ENCODE measurements at places on chromosomes 16 and 17.
A peak's percentile ranks its signal among the peaks of the same experiment; 100 is the strongest.

GRCh38 chr17:76130473-76130872 is 10.6 kb downstream of the FOXJ1 start:
- no peak for DNase-seq

DNA sequence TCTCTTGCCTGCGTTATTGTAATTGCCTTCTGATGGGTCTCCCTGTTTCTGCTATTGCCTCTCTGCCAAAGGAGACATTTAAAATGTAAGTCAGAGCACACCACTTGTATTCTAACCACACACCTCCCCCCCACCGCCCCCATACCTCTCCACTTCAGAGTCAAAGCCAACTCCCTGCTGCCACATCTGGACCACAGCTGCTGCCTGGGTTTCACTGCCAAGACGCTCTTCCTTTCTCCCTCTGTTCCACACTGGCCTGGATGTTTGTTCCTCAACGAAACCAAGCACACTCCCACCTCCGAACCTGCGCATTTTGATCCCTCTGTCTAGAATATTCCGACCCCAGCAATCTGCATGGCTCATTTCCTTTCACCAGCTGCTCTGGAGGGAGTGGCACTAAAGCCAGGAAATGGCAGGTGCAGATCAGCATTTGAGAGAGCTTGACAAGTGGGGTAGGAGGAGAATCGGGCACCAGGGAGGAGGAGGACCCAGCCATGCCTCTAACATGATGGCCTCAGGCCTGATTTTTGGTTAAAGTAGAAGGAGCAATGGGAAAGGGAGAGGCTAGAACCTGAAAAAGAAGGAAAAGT is 92.4 kb upstream of the HS3ST2 start:
- DNase-seq = no peak

- DNase-seq = peak; percentile 52
Measured at GRCh38 chr17:49822829-49823228, 25.0 kb downstream of the TAC4 start.

GRCh38 chr17:81711814-81712467 is at the start of gene SLC25A10:
TSS of gene SLC25A10 (plus strand) at chr17:81712284. CDS start at chr17:81712427, 143 bp downstream.
- DNase-seq = peak; percentile 66

GRCh38 chr16:12414281-12414680 is 389.4 kb downstream of the CPPED1 start:
- DNase-seq = no peak

GRCh38 chr17:28318759-28319597 is at the start of gene TMEM97:
TSS of gene TMEM97 (plus strand) at chr17:28319200. CDS start at chr17:28319240, 40 bp downstream.
- DNase-seq = peak; percentile 98

DNA sequence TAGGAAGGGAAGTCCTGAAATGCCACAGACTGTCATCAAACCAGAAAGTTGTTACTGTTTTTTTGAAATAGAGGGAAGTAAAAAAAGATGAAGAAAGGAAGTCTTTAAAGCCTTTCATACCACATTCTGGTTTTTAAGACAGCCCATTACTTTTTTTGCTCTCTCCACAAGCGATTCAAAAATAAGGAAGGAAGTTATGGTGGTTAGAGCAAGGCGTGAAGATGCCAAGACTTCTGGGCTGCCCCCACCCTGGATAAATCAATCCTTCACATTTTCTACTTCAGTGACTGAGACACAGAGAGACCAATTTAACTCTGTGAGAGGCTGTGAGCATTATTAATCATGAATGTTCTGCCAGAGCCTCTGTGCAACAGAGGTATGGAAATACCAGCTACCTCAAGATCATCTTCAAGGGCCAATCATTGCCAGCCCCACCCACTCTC is 82.3 kb upstream of the BCAR1 start:
- DNase-seq = peak; percentile 19

DNA sequence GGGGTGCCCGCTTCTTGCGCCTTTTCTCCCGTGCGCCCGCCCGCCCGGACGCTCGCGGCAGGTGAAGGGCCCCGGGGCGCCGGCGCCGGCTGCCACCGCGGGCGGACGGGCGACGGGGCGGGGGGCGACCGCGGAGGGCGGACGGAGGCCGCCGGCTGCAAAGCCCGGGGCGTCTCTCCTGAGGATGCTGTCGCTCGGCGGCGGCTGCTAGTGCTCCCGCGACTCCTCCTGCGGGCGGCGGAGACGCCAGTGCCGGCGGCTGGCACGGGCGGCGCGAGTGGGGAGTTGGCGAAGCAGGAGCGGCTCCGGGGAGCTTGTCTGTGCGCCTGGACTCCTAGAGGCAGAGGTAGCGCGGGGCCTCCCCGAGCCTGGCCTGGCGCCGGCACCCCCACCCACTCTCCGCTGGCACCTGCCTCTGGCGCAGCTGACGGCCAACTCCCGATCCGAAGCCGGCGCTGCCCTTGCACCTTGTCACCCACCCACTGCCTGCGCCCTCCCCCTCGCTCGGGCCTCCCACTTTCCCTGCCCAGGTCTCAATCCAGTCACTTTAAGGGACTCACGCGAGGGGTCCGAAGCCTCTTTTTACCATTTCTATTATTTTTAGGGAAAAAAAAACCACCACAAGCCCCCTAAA is at the start of gene FAM20A:
TSS of gene FAM20A (minus strand) at position 437 of the 634 bp plus-strand sequence. CDS start 701 bp downstream, outside the sequence.
- DNase-seq = peak; percentile 59

DNA sequence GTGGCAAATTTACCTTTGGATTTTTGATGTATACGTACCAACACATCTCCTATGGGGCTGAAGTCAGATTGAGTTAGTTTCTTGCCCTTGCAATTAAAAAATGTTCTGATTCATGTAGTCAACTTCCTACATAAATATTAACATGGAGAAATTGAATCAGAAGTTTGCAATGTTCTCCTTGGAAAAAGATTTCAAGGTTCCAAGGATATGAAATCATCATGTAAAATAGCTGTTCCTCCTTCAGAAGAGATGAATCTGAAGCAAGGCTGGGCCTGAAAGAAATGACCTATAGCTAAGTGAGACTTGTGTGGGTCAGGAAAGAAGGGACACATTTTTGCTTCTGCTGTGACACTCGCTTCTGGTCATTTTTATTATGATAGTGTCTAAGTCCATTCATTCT is 131.7 kb downstream of the RGS9 start:
- no peak for DNase-seq

DNA sequence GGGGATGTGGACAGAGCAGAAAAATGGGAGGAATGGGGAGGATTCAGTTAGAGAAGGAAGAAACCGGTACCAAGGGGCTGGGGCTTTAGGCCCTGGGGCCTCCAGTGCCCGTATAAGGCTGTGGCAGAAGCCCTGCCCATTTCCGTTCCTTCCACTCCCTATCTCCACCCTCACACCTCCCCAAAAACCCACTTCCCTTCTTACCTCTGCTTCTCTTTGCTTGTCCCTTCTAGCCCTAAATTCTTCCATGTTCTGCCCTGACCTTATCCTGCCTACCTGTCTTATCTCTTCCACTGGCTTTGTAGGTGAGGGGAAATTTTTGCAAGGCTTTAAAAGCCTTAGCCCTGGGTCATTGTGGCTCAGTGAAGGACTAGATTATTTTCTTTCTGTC is 4.1 kb downstream of the RNF167 start:
- peak; percentile 31 for DNase-seq

GRCh38 chr16:57818377-57819064 is 16.2 kb upstream of the KIFC3 start:
- no peak for DNase-seq

- peak; percentile 17 for DNase-seq
Measured at GRCh38 chr17:19284005-19284959, 47.1 kb downstream of the EPN2 start.

DNA sequence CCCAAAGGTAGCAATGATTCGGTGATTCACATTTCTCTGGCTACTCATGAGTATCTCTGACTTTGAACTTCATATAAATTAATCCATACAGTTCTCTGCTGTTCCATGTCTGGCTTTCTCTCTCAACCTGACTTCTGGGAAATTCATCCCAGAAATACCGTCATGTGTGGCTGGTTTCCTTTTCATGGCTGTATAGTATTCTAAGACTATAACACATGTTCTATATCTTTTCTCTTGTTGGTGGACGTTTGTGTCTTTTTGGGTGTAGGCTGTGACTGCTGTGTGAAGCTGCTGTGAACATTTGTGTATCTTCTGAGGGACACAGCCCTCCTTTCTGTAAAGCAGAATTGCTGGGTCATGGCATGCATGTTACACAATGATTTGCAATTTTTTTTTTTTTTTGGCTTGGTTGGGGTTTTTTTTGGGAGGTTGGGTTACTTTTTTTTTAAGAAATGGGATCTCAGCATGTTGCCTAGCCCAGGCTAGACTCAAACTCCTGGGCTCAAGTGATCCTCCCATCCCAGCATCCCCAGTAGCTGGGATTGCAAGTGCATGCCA is 6.3 kb downstream of the TTYH2 start:
- peak; percentile 47 for DNase-seq

DNA sequence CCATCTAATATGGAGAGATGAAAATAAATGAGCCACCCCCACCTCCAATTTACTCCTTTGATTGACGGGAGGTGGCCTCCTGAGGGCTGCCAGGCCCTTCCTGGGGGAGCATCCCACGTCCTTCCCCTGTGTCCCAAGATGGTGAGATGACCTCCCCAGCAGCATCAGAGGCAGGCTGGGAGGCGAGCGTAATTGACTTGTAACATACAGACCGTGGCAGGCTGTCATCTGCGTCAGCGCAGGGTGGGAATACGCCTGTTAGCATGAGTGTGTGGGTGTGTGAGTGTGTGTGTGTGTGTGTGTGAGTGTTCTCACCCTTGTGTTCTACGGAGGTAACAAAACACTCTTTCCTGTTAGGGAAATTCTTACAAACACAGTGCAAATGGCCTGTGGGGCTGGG is 156.9 kb upstream of the CIBAR2 start:
- DNase-seq = no peak

DNA sequence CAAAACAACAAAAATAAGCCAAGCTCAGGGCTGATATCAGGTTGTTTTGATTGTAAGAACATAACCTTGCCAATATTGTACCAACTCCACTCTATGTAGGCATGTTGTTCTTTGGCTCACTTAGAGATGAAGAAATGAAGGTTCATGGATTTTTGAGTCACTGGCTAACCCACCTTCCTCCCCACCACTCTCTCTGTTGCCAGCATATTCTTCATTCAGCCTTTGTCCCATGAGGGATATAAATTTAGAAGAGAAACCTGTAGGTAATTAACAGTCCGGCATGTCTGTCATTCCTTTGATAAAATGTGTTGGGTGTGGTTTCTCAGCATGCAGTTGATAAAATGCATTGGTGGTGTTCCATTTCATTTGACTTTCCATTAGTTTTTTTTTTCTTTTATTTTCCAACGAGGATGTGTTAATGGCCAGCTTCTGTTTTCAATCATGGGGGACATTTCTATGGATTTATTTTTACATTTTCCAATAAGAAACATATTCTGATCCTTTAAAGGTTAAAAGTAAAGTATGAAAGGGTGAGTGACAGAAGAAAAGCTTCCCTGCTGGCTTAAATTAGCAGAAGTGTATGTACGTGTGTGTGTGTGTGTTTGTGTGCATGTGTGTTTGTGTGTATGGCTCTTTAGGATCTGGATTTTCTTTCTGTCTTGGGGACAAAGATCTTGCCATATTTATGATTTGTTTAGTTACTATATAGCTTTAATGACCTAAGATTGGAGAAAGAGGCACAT is 166.2 kb upstream of the KCNJ16 start:
- DNase-seq = no peak

DNA sequence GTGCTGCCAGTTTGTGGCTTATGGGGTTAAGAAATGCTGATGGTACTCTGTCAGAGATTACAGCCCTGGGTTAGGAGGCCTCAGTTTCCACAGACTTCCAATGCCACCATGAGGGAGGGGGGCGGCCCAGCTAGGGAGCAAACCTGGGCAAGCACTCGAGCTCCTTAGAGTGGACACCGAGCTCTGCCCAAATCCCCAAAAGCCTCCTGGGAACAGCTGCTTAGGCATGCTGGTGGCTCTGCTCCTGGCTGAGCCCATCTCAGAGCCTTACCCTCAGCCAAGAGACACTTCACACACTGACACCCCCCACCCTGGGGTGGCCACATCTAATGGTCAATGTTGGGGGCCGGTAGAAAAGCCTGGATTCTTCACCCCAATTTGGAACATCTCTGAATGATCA is 66.1 kb downstream of the C16orf78 start:
- no peak for DNase-seq

GRCh38 chr17:40095944-40096791 is 4.2 kb downstream of the NR1D1 start:
- peak; percentile 89 for DNase-seq

- DNase-seq = no peak
Measured at GRCh38 chr16:71172481-71173207, 57.9 kb downstream of the HYDIN start.

DNA sequence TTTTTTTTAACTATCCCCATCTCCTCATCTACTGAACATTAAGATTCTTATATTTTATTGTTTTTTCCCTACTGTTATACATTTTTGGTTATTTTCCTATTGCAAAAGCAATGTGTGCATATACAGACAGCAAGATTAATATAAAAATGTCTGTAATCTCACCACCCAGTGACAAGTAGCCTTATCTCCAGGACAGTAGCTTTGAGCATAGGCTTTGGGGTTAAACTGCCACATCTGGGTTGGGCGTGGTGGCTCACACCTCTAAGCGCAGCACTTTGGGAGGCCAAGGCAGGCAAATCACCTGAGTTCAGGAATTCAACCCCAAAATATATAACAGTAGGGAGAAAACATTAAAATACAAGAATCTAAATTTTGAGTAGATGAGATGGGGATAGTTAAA is 27.4 kb upstream of the SSTR2 start:
- DNase-seq = no peak

DNA sequence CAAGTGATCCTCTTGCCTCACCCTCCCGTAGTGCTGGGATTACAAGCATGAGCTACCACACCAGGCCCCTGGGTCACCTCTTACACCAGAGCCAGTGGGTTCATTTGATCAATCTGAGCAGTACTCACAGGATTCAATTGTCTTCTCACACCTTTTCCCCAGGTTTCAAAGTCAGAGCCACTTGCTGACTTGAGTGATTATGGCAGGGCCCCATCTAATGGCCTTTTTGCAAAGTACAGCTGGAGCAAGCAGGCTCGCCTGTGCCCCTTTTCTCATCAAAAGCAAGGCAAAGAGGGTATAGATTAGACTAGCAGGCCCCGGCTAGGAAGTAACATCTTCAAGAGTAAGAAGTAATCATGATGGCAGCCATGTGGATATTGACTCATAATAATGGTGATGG is 114.8 kb upstream of the NOL11 start:
- peak; percentile 36 for DNase-seq

DNA sequence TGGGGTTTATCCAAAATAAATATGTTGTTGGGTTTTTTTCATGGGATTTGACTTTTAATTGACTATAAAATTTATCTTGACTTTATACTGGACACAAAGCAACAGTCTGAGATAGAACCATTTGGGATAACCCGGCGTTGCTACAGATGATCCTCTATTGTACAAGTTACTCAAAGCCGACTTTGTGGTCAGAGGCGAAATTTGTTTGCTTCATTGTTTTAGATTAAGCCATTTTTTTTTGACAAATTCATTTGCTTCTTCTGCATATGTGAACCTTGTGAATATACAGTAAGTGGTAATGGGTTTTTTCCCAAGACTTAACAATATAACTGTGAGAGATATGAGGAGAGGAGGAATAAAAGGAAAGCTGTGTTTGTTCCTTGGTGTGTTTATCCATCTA is 11.8 kb downstream of the MYO1D start:
- DNase-seq = no peak

GRCh38 chr17:79131274-79131635 is 56.6 kb downstream of the ENGASE start:
- DNase-seq = no peak

Data from inflammatory macrophage (primary cell).